ENCODE measurements at places on chromosomes 2 and 18. TPM values are rescaled to one million over a fixed set of nuclear protein-coding genes. Genes with fewer than 3 reads are reported as not detected.

Gene GCG
- total RNA-seq, result not detected

Gene PLA2R1
- 2.2 TPM for total RNA-seq

Gene FBLN7
- 0.57 TPM for total RNA-seq

Gene MYO5B
- total RNA-seq, result 8.7 TPM

Gene VIL1
- 0.27 TPM for total RNA-seq

Gene L3MBTL4
- not detected for total RNA-seq

Gene RAPH1
- total RNA-seq, result 6.5 TPM

Gene PAIP2B
- 0.33 TPM for total RNA-seq

Gene CRYBA2
- not detected for total RNA-seq

Gene ABCB11
- total RNA-seq, result 0.06 TPM

Gene UBE2F
- 55.6 TPM for total RNA-seq
